ENCODE measurements at places on chromosomes 3 and 15.

GRCh38 chr3:154250291-154250690 is 74.0 kb downstream of the DHX36 start:
- DNase-seq = no peak

DNA sequence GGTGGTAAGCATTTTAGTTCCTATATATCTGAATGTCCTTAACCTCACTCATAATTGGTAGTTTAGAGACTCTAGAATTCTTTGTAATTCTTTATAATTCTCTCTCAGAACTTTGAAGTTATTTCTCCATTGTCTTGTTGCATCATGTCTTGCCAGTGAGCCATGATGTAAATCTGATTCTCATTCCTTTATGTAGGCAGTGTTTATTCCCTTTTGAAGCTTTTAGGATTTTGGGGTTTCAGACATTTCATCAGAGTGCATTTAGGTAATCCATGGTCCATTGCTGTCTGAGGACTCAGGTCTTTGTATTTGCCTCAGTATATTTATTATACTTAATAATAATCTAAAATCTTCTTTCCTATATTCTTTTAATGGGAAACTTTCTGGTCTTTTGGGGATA is 20.6 kb downstream of the CMC1 start:
- no peak for DNase-seq

- DNase-seq = no peak
Observed at GRCh38 chr3:23071296-23071695, 131.8 kb upstream of the UBE2E2 start.

- DNase-seq = no peak
Observed at GRCh38 chr3:137249311-137249940, 291.6 kb downstream of the IL20RB start.

Measured in AG10803 (cell line).